ENCODE measurements at places on chromosomes 5 and 9.

GRCh38 chr5:137706841-137707240 is 29.0 kb downstream of the KLHL3 start:
- ATAC-seq = no peak

DNA sequence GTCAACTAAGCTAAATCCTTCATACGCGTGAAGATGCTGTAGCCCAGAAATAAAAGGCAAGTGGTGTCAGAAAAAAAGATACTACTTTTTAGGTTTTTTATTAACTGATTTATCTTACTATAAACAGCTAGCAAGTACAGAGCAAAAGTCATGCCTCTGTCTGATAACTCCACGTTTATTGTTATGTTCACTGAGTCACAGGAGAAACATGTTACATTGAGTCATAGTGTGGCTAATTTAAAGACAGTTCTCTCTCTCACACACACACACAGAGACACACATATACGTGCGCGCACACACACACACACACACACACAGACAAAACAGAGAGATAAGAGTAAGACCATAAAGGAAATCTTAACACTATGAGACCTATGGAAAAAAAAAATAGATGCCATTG is 770.0 kb upstream of the CDH10 start:
- no peak for ATAC-seq

- ATAC-seq = no peak
Observed at GRCh38 chr5:160685219-160685618, 166.8 kb downstream of the ATP10B start.

DNA sequence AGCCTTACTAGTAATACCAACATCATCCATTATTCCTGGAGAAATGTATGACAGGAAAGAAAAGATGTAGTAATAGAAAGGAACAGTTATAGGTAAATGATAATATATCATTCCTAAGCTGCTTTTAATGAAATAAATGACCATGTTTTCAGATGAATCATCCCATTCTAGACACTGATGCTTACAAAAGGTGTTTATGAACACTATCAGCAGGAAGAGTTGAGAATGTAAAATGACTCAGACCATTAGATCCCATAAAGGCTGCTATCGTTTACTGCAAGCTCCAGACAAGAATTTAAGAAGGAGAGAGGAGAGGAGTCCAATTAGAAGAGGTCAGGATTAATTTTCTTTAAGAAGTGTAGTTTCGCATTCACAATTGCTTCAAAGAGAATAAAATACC is 1033.5 kb downstream of the EFNA5 start:
- no peak for ATAC-seq

DNA sequence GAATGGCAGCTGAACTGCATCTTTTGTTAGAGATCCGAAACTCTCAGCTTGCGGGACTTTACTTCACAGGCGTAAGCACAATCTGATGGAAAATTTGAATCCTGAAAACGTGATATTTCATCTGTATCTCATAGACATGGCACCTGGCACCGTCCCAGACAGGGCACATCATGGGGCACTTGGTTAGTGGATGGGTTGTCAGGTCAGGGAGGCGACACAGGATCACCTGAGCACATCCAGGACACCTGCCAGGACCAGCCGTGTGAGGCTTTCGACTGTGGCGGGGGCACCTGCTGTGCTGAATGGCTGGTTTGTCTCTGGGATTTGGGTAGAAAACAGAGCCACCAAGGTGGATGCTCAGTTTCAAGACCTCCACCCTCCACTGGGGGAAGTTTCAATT is 11.3 kb upstream of the ZFP62 start:
- no peak for ATAC-seq

GRCh38 chr9:9855177-9856078 is 757.4 kb downstream of the PTPRD start:
- ATAC-seq = no peak

DNA sequence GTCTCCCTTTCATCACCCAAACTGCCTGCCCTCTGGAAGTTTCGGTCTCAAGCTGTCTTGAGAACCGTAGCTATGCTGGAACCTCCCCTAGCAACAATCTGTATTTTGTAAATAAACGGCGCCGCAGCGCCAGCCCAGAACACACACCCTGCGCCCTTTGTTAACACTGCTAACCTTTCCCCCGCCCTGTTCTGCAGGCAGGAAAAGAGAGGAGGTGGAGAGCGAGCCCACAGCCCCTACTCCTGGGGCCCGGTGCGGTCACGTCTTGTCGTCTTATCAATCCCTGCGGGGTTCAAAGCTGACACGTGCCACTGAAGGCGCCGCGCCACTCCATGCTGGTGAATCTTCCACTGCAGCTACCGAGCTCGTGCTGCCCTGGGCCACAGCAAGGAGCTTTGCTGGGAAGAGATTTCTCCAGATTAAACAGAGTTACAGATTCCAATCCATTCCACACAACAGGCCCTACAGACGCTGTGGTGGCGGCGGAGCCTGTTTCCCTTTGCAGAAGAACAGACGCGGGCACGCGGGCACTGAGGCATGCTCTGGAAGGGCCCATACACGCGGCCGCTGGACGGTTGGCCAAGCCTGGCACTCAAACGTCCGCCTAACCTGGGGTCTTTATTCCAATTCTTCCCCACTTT is 25.3 kb downstream of the ZDHHC11B start:
- ATAC-seq = peak; percentile 72

DNA sequence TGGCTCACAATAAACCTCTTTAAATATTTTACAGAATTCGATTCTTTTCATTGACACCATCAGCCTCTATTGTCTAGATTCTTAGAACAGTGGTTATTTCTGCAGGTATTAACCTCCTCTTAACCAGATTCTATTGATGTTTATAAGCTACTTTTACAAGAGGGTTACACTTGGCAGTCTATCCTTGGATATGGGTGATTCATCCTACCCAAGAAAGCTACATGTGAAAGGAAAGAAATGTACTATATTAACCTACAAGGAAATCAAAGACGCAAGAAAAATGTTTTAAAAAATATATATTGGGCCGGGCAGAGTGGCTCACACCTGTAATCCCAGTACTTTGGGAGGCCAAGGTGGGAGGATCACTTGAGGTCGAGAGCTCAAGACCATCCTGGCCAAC is 16.7 kb downstream of the SLC25A25 start:
- ATAC-seq = no peak

- ATAC-seq = no peak
Observed at GRCh38 chr5:31573494-31574142, 41.5 kb downstream of the C5orf22 start.

GRCh38 chr9:136012651-136013050 is 51.5 kb upstream of the UBAC1 start:
- no peak for ATAC-seq

DNA sequence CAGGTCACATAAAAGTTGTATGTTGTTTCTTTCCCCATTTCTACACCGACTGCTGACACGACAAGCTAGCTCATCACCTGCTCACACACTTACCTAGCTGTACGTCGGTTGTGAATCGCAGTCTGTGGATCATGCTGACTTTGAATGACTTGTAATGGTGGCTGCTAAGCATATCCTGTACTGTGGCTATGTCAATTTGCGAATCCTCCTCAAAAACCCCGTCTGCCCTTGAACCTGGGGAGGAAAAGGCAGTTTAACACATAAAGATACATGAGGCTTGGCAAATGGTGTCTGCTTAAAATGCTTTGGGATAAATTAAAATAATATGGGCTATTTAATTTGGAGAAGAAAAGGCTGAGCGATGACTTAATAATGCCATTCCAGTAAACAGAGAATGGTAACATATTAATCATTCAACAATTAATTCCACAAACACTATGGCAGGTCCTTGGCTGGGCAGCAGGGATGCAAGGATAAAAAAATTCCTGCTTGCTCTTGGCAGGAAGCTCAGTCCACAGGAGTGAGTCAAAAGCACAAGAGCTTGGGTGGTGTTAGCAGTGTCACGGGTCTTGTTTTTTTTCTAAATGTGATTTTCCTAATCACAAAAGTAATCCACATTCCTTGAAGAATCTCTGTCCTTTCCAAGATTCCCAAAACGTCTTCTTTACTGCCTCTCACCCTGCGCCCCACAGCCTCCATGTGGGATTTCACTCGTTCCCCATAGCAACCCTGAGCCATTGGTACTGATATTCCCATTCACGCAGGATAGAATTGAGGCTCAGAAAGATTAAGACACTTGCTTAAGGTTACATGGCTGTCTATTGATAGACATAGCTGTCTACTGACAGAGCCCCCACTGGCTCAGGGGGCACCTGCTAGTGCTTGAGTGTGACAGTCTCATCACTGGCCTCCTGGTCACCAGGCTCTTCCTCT is 222.4 kb downstream of the MAPKAP1 start:
- ATAC-seq = peak; percentile 90

GRCh38 chr5:39720136-39720535 is 295.4 kb upstream of the DAB2 start:
- ATAC-seq = no peak

DNA sequence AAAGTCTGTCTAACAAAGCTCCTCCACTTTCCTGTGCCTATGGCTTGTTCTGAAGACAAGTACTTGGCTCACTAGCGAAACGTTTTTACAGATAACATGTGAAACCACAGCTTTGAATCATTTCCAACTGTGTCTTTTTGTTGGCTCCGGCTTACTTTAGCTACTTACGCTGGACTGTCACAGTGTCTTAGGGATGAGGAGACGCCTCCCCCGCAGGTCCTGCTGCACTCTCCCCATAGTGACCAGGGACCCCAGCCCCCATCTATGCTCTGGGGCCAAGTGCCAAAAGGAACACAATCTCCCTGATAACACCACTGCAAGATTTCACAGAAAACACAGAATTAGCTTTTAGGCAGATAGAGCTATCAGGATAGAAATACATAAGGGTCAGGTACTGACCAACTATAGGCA is 219.1 kb downstream of the ADAMTS6 start:
- no peak for ATAC-seq

DNA sequence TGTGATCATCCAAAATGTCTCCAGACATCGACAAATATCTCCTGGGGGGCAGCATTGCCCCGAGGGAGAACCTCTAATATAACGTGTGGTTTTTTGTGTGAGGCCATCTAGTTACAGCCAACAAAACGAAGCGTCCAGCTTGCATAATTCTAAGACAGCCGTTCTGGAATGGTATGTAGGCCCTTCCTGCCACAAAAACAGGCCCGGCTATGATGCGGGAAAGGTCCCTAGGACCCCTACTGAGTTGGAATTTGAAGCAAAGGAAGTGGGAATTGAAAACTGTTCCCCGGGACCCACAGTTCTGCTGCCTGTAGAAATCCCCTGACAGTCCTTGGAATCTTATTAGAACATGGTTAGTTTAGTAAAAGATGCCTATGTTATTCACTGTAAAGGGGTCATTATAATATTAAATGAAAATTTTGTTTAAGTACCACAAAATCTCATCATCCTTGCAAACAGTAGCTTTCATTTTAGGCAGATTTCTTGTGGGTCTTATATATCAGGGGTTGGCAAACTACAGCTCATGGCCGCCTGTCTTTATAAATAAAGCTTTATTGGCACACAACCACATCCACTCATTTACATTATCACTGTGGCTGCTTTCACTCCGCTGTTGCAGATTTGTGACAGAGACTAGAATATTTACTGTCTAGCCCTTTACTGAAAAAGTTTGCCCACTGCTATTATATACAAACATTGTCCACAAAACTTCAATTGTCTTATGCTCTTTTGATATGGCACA is 70.7 kb downstream of the MSX2 start:
- no peak for ATAC-seq
